Myocyte (in vitro differentiated cells): ENCODE measurements at places on chromosomes 2 and 18. TPM values are rescaled to one million over a fixed set of nuclear protein-coding genes. Genes with fewer than 3 reads are reported as not detected.

DNA sequence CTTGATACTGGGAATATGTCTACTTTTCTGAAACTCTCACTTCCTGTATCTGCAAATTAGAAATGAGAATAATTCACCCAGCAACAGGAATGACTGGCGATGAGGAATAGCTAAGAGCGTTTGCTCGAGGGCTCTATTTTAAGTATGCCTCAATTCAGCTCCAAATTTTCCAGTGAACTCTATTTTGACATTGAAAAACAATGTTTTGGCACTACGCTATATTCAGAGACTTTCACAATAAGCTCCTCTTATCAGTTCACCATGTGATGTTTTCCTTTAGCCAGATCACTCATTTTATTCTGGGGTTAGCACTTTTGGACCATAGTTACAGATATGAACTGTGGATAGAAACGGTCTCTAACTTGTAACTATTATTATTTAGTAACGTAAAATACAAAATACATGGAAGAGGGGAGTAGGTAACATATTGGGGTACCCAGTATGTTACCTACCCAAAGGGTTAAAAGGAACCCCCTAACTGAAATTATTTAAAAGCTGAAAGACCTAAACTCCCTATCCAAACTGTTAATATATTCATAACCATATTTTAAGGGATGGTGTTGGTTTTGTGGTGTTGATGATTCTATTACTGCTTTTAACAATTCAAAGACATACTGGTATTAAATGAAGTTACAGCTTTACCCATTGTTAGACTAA lies 28.1 kb downstream of the SLC40A1 start:
- no peak for DNase-seq

- DNase-seq = peak; percentile 84
Measured at GRCh38 chr2:120253021-120253882, 600 bp downstream of the RALB start.

DNA sequence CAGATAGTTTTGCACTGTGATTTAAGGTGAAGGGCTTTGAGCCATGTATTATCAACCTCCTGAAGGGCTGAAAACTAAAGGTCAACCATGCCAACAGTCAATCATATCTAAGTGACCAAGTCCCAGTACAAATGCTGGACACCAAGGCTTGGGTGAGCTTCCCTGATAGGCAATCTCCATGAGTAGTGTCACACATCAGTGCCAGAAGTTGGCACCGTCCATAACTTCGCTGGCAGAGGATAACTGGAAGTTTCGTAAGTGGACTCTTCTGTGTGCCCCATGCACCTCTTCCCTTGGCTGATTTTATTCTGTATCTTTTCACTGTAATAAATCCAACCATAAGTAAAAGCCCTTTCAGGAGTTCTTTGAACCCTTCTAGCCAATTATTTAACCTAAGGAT lies 13.2 kb downstream of the REV1 start:
- no peak for DNase-seq

GRCh38 chr2:88081924-88082608 lies 14.4 kb downstream of the SMYD1 start:
- DNase-seq = no peak

The CENPA gene
- total RNA-seq = 1.5 and 2.1 TPM in 2 replicates

DNA sequence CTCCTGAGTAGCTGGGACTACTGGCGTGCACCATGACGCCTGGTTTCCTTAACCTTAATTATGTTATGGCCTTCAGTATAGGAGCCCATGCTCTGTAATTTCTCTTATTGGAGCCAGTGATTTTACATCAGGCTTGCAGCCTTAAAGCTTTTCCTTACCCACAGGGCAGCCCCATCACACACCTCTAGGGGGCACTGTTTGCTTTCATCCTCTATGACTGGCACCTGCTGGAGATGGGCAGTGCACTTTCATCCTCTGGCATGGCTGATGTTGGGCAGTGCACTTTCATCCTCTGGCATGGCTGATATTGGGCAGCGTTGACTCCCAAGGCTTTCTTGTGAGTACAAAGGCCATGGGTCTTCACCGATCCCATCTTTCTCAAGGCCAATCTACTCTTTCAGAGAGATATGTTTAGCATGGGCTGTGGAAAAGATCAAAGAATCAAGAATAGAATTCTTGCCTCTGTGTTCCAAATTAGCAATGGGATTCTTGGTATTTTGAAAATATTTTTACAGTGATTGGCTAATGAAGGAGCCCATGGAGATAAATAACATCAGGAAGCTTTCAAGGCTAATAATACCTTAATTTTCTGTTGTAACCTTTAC lies 80.7 kb upstream of the MEX3C start:
- peak; percentile 6 for DNase-seq

The GPBAR1 gene
- 0.57 and 1.1 TPM in 2 replicates for total RNA-seq

The CABYR gene
- total RNA-seq = 1.4 TPM in 2 replicates

GRCh38 chr2:10096641-10097040 lies 16.4 kb upstream of the CYS1 start:
- no peak for DNase-seq

DNA sequence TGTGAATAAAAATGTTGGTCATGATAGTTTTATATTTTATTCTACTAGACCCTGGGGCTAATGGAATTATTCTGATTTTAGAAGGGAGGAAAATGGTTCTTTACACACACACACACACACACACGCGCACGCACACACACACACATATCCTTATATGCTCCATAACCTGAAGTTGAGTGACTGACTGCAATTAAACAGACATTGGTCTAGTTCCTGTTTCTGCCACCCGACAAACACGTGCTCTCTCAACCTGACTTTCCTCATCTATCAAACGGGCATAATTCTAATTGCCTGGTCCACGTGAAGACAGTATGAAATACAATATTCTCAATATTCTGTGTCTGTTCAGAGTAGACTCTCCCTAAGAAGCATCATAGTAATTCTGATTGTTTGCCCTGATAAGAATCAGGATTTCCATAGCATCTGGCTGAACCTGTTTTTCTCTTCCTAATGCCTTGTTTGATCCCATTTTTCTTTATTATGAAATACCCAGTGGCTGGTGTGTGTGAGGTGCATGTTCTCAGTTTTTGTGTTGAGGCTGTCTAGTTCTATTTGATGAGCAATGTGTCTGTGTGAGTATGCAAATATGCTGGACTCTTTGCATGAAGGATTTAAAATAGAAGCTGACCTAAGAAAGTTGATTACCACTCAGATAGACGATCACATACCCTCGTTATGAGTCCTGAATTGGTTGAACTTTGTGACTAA lies 51.0 kb downstream of the SETBP1 start:
- DNase-seq = no peak

The CSRNP3 gene
- total RNA-seq = 1.0 and 3.3 TPM in 2 replicates

DNA sequence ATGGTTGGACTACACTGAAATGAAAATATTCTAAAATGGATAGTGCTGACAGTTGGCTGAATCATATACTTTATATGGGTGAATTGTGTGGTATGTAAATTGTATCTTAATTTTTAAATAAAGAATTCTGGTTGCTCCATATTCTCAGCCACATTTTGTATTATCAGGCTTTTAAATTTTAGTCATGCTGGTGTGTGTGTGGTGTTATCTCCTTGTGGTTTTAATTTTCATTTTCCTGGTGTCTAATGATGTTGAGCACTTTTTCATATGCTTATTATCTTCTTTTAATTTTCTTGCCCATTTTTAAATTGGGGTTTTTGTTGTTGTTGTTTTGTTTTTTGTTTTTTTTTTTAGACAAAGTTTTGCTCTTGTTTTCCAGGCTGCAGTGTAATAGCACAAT lies 3.8 kb upstream of the HIBCH start:
- no peak for DNase-seq

DNA sequence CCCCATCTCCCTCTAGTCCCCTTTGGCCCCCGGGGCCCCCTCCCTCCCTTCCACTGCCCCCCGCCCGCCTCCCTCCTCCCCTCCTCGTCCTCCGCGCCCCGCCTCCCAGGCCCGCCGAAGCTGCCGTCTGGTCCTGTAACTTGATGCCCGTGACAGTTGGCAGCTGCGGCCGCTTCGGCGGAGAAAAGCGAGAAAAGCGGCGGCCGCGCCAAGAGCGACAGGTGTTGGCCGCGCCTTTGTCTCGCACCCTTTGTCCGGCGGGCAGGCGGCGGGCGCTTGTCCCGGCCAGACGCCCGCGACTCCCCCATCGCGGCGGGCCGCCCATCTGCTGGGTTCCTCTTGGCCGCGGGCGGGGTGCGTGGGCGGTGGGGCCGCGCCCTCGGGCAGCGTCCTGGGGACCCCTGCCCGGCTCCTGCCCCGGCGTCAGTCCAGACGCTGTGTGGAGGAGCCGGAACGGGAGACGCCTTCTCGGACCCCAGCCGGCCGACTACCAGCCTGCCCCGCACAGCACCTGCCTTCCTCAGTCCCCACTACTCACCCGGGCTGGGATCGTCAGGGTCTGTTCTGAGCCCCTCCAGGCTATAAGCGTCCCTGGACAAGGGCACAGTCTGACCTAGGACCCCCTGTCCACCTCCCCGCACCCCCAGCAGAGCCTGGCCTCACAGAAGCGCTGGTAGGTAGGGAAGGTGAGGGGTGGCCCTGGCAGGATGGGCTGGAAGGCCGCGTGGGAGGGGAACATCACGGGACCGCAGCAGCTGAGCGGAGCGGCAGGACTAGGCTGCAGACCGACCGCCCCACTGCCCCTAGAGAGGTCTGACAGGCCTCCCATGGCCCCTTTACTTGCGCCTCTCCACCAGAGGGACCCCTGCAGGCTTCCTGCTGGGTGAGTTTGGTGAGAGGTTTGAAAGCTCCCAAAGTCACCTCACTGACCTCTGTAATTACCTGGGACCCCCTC lies 1.2 kb upstream of the HES6 start:
- DNase-seq = peak; percentile 97

The DUSP28 gene
- total RNA-seq = 36.7 and 54.0 TPM in 2 replicates

DNA sequence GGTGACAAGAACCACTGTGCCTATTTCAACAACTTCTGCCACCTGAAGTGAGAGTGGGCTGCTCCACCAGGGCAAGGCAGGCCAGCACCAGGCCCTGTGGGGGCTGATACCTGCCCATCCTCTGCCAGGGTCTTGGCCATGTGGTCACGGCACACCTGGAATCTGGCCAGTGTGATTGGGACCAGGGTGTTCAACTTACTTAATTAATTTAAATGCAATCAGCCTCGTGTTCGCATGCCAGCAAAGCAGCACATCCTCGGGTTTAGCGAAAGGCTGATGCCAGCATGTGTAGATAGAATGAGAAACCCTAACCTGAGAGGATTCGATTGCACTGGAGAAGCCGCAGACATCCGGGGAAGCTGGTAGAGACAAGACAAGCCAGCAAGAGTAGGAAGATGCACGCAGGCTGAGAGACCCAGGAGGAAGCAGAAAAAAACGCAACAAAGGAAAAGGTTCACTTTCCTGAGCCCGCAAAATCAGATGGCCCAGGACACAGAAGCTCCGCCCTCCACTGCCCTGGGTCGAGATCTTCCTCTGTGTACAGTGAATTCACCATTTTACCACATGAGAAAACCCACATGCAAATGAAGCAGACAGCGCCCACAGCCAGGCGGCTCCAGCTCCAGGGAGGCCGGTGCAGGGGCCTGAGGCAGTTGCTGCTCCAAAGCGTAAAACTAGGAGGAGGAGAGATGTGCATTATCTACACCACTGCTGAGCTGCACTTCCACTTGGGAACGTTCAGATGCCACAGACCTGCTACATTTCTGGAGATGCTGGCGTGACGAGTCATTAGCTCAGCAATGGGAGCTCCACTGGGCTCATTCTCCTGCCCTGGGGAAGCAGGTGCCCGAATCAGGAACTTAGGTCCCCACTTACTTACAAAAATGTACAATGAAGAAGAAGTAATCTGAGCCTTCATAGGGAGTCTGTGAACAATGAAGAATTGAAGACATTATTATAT lies 92.1 kb downstream of the TMEM18 start:
- DNase-seq = no peak

- no peak for DNase-seq
Measured at GRCh38 chr2:100274076-100274475, 48.2 kb downstream of the LONRF2 start.

GRCh38 chr2:179936141-179936540 lies 71.0 kb downstream of the CWC22 start:
- DNase-seq = peak; percentile 9
